Mucosa of gallbladder (tissue), 1 donor: ENCODE measurements at places on chromosomes 2 and 18. TPM values are rescaled to one million over a fixed set of nuclear protein-coding genes. Genes with fewer than 3 reads are reported as not detected.

- DNase-seq = no peak
Observed at GRCh38 chr18:13267431-13267873, 48.9 kb downstream of the LDLRAD4 start.

DNA sequence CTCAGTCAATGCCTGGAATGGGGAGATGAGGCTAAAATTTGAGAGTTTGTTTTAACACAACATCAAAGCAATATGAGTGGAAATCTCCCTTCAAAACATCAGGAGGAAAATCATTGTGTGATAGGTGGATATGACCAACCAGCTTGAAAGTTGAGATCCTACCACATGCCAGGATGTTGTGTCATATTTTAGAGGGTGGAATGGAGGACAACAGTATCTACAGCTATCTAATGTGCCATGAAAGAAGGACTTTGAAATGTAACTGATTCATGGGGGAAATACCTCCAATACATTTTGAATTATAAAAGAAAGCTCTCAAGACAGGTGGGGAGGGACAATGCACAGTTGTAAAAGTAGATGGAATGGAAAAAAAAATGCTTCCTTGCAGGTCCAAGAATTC is 87.8 kb downstream of the SP100 start:
- no peak for DNase-seq

- DNase-seq = no peak
Observed at GRCh38 chr18:57998461-57998860, 45.6 kb upstream of the NEDD4L start.

- no peak for DNase-seq
Observed at GRCh38 chr2:210442878-210443277, 33.7 kb downstream of the LANCL1 start.

DNA sequence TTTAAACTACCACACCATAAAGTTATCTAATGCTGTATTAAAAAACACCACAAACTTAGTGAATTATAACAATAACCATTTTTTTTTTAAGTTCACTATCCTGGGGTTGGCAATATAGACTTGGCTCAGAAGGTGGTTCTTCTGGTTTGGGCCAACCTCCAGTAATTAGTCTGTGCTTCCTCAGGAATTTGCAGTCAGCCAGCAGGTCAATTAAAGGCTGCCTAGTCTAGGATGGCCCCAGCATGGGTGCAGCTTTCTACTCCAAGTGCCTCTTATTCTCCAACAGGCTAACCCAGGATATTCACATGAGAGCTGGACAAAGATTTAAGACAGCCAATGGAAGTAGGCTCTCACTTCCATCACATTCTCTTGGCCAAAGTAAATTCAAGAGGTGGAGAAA is 379.1 kb upstream of the FIGN start:
- no peak for DNase-seq

- DNase-seq = no peak
Observed at GRCh38 chr2:205077159-205077558, 531.9 kb downstream of the PARD3B start.

- DNase-seq = no peak
Observed at GRCh38 chr2:16038621-16039020, 98.3 kb downstream of the MYCN start.

DNA sequence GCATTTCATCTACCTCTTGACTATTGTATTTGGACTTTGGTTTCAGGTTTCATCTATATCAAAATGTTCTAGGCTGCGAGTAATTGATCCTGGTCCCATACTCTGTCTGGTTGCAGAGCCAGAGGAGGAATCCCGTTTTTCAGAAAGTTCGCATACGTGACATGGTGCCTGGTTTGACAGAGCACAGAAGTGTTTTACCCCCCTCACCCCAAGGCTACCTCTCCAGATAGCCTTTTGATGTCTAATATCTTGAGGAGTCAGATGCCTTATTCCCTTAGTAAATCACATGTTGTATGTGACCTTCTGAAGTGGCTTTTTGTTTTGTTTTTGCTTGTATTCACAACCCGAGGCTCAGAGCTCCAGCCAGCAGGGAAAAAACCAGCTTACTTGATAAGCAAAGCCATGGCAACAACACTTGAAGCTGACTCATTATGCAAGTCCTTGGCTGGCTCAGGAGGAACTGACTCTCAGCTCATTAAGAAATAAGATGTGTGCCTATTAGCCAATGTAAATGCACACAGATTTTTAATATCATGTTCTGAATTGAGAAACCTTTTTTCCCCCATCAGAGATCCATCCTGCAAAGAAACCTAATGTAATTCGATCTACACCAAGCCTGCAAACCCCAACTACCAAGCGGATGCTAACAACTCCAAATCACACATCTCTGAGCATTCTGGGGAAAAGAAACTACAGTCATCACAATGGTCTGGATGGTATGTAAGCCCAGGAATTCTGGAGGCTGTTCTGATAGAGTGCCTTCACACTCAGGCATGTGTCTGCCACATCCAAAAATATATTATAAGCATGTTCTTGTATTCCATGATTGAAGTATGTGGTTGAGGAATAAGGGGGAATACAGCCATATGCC is 41.4 kb downstream of the OXER1 start:
- peak; percentile 54 for DNase-seq

DNA sequence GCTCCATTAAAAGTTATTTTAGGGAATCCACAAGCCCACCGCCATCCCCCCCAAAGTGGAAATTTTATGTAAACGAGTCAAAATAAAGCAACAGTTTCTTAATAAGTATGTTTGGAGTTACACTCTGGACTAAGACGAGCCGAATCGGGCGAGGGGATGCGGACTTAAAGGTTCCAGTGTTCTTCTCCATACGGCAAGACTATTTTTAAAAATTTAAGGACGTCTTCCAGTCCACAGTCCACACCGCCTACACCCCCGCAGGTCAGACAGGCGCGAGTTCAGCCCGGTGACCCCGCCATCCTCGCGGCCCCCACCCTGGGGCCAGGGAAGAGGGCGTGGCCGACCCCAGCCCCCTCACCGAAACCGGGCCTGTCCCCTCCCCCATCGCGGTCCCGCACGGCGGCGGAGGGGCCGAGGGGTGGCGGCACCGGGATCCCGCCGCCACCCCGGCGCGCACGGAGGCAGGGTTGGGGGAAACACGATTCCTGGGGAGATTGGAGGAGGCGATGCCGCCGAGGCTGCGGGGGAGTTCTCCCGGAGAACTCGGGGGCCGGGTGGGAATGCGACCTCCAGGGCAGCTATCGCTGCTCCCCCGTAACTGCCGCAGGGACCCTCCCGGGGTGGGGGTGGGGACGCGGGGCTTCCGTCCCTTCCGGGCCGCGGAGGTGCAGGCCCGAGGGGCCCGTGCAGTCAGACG is 24.5 kb upstream of the SMAD7 start:
- no peak for DNase-seq

The COL4A3 gene
- 16.0 TPM for total RNA-seq

The ACYP2 gene
- total RNA-seq = 28.7 TPM

The DSC3 gene
- 0.03 TPM for total RNA-seq
